NCI-H460 (cell line): ENCODE measurements at places on chromosomes 5 and 9. TPM values are rescaled to one million over a fixed set of nuclear protein-coding genes. Genes with fewer than 3 reads are reported as not detected.

DNA sequence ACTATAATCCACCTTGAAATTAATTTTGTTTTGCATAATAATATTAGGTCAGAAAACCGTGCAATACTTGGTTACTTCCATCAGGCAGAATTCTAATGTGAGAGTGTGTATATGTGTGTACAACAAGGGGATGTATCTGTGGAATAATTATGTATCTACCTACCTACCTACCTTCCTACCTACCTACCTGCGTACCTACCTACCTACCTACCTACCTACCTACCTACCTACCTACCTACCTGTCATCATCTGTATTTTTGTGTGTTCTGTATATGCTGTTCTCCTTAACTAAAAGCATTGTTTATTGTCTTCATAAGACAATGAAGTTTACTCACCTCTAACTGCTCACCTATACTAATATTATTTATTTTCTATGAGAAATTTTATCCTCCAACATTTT lies 52.8 kb downstream of the VCAN start:
- no peak for DNase-seq

DNA sequence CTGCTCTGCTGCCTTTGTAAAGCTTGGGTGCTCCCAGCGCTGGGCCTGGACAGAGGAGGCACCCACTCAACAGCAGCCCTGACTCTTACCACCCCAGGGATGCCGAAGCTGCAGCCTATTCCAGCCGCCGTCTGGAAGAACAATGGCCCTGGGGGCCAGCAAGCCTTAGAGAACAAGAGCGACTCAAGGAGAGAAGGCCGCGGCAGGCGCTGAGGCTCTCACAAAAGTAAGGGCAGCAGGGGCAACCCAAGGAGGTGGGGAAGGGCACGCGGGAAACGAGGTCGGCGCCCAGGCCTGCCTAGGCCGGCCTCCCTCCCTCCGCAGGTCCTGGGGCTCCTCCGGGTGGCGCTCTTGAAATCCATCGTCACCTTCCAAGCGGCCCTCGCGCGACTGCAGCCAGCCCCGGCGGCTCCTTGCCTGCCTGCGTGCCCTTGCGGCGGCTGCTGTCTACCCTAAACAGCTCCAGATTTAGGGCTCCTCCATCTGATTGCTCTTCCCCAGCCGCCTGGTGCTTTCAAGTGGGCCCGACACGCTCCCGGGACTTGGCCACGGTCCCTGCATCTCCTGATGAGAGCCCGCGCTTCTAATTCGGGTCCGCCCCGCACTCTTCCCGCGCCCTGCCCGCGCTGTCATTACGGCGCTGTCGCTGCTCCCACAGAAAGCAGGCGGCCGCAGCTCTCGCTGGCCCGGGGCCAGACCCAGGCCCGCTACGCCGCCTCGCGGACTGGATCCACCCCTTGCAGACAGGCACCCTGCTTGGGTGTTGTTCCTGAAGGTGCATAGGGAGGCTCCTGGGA lies 213.3 kb downstream of the SEMA6A start:
- no peak for DNase-seq

DNA sequence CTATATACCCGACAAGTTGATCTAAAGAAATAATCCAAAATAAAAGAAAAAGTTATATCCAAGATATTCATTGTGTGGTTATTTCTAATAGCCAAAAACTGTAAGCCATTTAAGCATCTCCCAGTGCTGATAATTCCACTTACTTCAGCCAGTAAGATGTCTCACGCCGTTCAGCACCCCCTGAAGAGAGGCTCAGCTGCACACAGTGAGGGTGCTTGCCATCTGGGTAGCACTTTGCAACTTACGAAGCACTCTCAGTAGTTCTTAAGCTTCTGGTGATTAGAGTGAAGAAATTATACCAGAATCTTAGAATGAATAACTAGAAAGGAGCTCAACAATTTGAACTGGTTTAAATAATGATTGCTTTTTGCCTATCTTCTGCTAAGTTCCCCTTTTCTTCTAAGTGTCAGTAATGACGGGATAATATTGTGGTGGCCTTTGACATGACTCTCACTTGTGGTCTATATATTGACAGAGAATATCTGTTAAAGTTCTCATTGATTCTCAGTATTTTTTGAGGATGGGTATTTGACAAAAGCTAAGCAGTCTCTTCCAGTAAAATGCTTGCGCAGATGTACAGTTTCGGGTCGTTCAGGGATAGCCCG lies 26.2 kb upstream of the LTC4S start:
- no peak for DNase-seq

DNA sequence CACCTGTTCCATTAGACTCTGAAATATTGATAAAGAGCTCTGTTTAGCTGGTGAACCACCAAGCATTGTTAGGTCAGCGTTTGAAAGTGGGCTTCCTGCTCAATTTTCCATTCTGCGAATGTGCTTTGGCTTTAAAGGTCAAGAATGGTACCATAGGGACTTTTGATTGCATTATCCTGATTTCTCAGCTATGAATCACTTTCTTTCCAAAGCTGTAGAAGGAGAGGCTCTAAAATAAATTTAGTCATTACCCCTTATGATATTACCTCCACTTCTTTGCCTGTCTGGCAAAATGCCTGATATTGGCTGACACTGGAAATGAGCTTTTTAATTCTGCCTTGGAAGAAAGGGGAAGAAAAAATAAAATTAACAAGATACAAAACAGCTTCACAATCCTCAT lies 237.2 kb upstream of the CTNND2 start:
- DNase-seq, result no peak

DNA sequence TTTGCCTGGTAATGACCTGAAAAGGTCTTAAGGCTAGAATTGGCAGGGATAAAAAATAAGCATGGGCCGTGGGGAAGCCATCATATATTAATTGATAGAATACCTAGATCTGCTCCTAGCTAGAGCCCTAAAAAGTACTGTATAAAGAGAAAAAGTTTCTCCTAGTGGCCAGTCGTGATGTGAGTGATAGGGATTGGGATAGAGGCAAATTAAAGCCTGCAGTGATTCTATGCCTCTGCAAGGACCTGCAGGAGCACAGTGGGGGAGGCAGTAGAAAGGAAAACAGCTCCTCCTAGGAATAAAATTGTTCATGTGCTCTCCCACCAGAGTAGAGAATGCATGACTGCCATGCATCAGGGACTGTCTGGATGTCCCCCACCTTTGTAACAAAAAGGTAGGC lies 56.2 kb upstream of the FTMT start:
- DNase-seq, result no peak

DNA sequence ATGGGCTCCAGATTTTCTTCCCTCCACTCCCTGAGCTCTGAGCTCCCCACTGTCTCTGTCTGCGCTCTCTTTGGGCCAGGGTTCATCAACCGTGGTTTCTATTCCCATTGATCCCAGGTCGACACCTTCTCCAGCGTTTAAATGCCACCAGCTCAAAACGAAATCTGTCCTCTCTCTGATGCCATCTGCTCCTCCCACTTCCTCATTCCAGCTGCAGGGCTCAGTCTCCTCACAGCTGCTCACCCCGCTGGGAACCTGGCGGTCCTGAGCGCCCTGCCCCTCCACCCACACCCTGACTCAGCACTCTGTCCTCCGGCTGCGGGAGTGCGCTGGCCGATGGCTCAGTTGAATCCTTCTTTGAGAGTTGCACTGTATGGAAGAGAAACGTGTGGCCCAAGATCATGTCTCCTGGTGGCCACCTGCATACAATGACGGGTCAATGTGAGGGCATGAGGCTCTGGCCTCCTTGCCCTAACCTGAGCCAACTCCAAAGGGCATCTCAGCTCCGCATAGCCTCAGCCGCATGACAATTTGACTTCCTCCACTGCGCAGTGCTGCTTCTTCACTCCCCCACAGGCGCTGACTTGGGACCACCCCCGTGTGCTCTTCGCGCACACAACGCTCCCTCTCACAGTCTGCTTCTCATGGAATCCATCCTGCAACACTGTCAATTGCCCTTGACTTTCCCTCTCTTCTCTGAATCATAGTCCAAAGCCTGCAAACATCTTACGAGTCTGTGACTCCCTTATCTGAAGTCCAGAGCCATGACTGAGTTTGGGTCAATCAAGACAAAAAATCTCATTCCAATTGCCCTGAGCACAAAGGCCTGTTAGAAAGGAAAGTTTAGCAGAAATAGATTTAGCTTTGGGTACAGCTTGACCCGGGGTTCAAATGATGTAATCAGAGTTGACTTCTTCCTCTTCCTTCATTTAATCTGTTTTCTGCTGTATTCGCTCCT lies 82.4 kb downstream of the PTCH1 start:
- DNase-seq, result no peak

The SLCO4C1 gene
- 0.03 and 0.05 TPM in 2 replicates for total RNA-seq
